ENCODE measurements at places on chromosomes 4 and X.

DNA sequence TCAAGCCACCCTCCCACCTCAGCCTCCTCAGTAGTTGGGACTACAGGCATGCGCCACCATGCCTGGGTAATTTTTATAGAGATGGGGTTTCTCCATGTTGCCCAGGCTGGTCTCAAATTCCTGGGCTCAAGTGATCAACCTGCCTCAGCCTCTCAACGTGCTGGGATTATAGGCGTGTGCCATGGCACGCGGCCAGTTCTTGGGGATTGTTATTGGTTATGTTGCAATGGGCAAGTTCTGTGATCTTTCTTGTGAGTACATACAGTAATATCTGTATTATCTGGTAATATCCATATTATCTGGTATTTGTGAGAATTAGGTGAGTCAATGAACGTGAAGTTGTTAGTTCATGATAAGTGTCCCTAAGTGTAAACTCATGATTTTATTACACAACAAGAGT, 90.3 kb upstream of the TBL1X start:
- DNase-seq = no peak

- peak; percentile 93 for DNase-seq
Measured at GRCh38 chr4:108881190-108881589, 118.3 kb upstream of the ETNPPL start.

- DNase-seq = no peak
Measured at GRCh38 chrX:107731831-107732502, 43.6 kb downstream of the TSC22D3 start.

GRCh38 chr4:35052546-35052945, 1191.8 kb downstream of the ARAP2 start:
- no peak for DNase-seq

GRCh38 chr4:24551492-24552289, 32.7 kb downstream of the DHX15 start:
- DNase-seq = no peak

DNA sequence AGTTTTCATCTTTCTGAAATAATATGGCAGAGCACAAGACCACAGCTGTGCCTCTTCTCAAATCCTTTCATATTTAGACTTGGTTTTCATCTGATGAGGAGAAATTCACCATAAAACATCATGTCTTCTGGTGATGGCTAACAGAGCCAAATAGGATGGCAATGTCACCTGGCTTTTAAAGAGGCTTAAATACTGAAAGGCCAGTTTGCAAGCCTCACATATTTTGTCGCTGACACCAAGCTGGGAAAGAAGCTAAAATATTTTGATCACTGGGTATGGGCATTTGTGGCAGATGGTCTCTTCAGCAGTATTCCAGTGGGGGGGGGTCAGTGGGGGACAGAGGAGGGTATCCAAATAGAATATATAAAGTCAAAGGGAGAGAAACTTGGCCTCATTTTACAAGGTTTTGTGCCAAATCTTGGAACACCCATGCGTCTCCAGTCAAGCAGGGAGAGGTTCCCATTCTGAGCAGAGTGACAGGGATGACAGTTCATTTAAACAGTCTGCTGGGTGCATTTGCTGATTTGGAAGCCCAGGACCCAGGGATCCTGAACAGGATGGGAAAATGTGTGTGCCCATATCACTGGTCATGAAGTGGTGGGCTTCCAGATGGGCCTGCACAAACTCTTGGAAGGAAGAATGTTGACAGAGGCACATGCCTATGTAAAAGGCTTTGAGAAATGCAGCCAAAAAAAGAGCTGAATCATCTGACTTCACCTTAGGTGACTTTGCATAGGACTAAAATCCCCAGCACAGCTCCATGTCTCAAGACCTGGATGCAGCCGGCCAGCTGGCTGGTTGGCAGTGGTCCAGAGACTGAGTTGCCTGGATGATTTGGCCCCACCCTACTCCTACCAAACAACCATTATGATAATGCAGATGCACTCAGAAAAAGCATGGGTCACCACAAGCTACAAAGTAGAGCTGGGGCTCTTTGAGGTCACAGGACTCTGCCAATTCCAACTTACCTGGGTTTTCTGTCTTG, 484.4 kb upstream of the NR3C2 start:
- DNase-seq = no peak

DNA sequence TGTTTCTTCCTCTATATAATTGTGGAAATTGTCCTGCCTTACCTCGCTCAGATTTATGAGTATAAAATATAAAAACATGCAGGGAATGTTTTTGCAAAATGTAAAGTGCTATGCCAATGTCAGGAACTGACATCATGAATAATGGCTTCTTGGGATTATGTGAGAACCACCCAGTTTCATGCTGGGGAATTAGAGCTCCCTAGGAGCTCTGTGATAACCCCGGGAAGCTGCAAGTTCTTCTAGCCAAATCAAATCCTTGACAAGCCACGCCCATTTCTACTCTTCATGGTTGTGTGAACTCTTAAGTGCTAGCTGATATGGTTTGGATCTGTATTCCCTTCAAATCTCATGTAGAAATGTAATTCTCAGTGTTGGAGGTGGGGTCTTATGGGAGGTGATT, 85.9 kb upstream of the PAK3 start:
- no peak for DNase-seq

DNA sequence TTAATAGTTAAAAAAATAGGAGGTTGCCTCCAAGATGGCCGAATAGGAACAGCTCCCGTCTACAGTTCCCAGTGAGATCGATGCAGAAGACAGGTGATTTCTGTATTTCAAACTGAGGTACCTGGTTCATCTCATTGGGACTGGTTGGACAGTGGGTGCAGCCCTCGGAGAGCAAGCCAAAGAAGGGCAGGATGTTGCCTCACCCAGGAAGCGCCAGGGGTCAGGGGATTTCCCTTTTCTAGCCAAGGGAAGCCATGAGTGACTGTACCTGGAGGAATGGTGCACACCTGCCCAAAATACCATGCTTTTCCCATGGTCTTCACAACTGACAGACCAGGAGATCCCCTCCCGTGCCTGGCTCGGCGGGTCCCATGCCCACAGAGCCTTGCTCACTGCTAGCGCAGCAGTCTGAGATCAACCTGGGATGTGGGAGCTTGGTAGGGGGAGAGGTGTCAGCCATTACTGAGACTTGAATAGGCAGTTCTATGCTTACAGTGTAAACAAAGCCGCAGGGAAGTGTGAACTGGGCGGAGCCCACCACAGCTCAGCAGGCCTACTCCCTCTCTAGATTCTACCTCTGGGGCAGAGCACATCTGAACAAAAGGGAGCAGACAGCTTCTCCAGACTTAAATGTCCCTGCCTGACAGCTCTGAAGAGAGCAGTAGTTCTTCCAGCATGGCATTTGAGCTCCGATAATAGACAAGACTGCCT, 47.5 kb downstream of the PPA2 start:
- no peak for DNase-seq

DNA sequence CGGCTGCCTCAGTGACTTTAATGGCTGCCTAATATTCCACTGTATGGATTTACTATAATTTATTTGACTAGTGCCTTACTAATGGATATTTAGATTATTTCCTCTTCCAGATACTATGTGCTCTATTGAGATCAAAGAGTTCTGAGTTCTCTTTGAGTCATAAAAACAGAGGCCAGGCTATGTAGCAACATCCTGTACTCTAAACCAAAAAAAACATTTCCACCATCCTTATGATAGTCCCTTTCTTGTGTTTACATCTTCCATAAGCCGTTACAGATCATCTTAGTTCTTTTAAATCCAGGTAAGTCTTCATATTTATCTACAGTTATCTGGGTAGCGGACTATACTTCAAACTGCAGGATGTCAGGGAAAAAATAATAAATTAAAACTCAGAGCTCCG, 56.6 kb upstream of the TMEM184C start:
- no peak for DNase-seq

DNA sequence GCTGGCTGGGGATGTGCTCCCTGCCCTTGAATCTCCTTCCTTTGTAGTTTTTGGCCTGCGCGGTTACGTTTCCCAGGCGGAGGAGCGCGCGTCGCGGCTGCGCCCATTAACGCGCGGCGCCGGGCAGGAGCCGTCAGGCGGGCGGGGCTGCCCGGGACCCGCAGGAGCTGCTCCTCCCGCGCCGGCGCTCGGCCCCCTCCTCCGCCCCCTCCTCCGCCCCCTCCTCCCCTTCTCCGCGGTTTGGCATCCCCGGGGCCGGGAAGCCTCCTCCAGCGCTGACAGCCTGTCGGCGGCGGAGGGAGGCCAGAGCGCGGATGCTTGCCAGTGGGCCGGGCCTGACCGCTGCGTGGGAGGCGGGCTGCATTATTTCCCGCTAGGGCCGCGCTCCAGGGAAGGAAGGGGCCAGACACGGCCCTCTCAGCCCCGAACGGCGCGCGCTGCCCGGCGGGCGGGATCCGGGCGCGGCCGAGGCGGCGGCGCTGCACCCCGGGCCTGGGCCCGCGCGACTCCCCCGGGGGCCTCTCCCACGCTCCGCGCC, at the start of gene DCLK2:
Gene DCLK2, plus strand, starts transcription at position 405 of the 538 bp plus-strand sequence. CDS start 583 bp downstream, outside the sequence.
- DNase-seq = no peak

GRCh38 chr4:156243015-156243414, 289.3 kb upstream of the CTSO start:
- DNase-seq = no peak

GRCh38 chr4:122099896-122100295, 52.2 kb upstream of the BLTP1 start:
- no peak for DNase-seq

Measured in non-pigmented ciliary epithelial cell (primary cell).